Activated naive CD8-positive, alpha-beta T cell treated with anti-CD3 and anti-CD28 coated beads, Interleukin-2, amount 10 ng/mL, durations not matched to agents 7 days and 5 days (primary cell): ENCODE measurements at places on chromosomes 6 and 20. TPM values are rescaled to one million over a fixed set of nuclear protein-coding genes. Genes with fewer than 3 reads are reported as not detected.
A peak's percentile ranks its signal among the peaks of the same experiment; 100 is the strongest.

GRCh38 chr20:859751-860231, 26.3 kb downstream of the FAM110A start:
- H3K4me3 ChIP-seq = peak overlapping the region; percentile 63
- peak overlapping the region; percentile 84 for H3K27ac ChIP-seq
- no peak for DNase-seq
- H3K27me3 ChIP-seq = no peaks in the 10 kb centered on the region
- peaks cover 8% of the 10 kb centered on the region for H3K36me3 ChIP-seq

- no peak for DNase-seq
- no peak overlapping the region for H3K4me3 ChIP-seq
- no peaks in the 10 kb centered on the region for H3K27me3 ChIP-seq
- H3K27ac ChIP-seq = peak overlapping the region; percentile 65
- peaks cover 7% of the 10 kb centered on the region for H3K4me1 ChIP-seq
These were observed 212.5 kb downstream of the FOXA2 start for GRCh38 chr20:22371843-22372242.

DSP gene
- total RNA-seq = 0.11 TPM

DNA sequence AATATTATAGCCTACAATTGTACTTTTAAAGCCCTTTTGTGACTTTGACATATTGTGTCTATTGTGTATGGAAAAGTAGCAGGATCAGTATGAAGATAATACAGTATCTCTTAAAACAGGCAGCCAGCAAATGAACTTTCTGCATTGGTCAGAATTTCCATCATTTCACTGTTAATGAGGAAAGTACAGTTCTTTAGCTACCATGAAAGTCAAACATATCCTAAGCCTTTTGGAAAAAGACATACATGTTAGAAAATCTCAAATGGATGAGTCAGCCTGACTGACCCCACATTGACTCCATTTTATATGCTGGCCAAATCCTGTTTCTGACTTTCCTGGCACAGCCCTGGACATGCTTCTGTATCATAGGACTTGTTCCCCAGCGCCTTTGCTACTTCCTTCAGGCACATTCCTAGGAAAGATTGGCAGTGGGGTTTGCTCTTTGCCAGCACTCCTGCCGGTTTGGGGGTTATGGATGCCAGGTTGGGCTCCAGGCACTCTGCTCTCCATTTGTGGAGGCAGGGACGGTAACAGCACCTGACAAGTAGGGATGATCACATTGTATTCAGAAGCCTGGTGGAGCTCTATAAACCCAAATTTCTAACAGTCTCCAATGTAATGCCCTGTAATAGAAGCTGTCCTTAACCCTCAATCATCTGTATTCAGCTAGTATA, 43.7 kb downstream of the TOP1 start:
- peaks cover 64% of the 10 kb centered on the region for H3K4me1 ChIP-seq
- DNase-seq = no peak
- peak overlapping the region; percentile 15 for H3K4me3 ChIP-seq
- no peak overlapping the region for H3K27ac ChIP-seq
- peaks cover 30% of the 10 kb centered on the region for H3K36me3 ChIP-seq
- H3K27me3 ChIP-seq = no peaks in the 10 kb centered on the region

DNA sequence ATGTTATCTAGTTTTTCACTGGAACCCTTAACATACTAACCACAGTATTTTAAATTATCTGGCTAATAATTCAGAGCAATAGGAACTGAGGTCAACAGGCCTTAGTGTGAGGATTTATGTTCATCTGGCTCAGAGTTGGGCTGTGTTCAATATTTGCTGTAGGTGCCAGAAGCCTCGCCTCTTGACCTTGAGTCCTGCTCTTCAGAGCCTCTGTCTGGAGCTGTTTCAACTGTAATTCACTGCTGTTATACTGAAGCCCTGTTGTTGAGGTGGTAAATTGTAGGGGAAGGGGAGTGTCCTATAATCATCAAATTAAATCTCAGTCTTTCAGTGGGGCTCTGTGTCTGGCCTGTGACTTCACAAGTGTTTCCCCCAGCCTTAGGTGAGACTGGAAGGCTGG, 184.4 kb downstream of the CDH26 start:
- H3K27ac ChIP-seq = no peak overlapping the region
- H3K36me3 ChIP-seq = no peaks in the 10 kb centered on the region
- H3K4me3 ChIP-seq = no peak overlapping the region
- H3K4me1 ChIP-seq = peaks cover 9% of the 10 kb centered on the region
- H3K27me3 ChIP-seq = peaks cover 6% of the 10 kb centered on the region

LPIN3 gene
- 2.5 TPM for total RNA-seq

- H3K36me3 ChIP-seq = no peaks in the 10 kb centered on the region
- H3K27me3 ChIP-seq = peaks cover 5% of the 10 kb centered on the region
These were observed 57.8 kb upstream of the ARID1B start for GRCh38 chr6:156719395-156719719.

GRCh38 chr20:54179946-54180345, 6.2 kb upstream of the CYP24A1 start:
- DNase-seq = no peak
- H3K27me3 ChIP-seq = peaks cover 47% of the 10 kb centered on the region
- H3K4me3 ChIP-seq = no peak overlapping the region
- H3K36me3 ChIP-seq = no peaks in the 10 kb centered on the region
- no peak overlapping the region for H3K27ac ChIP-seq

- H3K27ac ChIP-seq = peak overlapping the region; percentile 67
- H3K4me1 ChIP-seq = peaks cover 48% of the 10 kb centered on the region
- no peak overlapping the region for H3K4me3 ChIP-seq
- H3K27me3 ChIP-seq = peaks cover 1% of the 10 kb centered on the region
- DNase-seq = no peak
These were observed 107.9 kb upstream of the CLDN20 start for GRCh38 chr6:155155787-155156447.

DNA sequence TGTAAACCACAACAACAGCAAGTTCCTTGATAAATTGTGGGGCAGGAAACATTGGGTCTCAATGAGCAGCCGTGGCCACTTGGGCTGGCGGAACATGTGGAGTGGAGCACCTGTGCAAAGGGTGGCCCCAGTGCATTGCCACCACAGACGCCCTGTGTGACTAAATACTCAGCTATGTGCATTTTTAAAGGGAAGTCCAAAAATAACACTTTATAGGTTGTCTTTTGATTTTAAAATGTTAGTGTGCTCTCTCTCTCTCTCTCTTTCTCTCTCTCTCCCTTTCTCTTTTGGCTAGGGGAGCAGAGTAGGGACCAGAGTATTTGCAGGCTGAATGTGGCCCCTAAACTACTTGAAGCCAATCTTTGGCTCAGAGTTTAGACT, 236.3 kb downstream of the BCAS1 start:
- peaks cover 29% of the 10 kb centered on the region for H3K36me3 ChIP-seq
- peak overlapping the region; percentile 70 for H3K27ac ChIP-seq
- DNase-seq = no peak
- peak overlapping the region; percentile 80 for H3K4me3 ChIP-seq
- no peaks in the 10 kb centered on the region for H3K27me3 ChIP-seq

CNR1 gene
- total RNA-seq = not detected

DNA sequence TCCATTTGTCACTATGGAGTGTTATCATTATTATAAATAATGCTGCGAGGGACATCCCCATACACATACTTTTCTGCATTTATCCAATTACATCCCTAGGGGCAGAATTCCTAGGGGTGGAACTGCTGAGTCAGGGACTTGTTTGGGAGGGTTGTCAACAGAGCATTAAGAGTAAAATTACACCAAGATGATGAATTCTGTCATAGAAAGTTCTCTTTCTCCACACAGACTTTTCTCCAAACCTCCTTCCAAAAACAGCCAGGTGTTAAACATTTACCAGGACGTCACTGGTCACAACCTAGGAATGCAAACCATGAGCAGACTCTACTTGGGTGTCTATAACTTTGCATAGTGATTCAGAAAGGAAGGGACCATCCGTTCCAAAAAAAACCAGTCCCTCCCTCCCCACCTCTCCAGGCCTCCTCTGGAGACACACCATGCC, 95.5 kb downstream of the PRND start:
- H3K4me3 ChIP-seq = no peak overlapping the region
- H3K27me3 ChIP-seq = no peaks in the 10 kb centered on the region
- peaks cover 48% of the 10 kb centered on the region for H3K36me3 ChIP-seq
- no peak overlapping the region for H3K27ac ChIP-seq

DNA sequence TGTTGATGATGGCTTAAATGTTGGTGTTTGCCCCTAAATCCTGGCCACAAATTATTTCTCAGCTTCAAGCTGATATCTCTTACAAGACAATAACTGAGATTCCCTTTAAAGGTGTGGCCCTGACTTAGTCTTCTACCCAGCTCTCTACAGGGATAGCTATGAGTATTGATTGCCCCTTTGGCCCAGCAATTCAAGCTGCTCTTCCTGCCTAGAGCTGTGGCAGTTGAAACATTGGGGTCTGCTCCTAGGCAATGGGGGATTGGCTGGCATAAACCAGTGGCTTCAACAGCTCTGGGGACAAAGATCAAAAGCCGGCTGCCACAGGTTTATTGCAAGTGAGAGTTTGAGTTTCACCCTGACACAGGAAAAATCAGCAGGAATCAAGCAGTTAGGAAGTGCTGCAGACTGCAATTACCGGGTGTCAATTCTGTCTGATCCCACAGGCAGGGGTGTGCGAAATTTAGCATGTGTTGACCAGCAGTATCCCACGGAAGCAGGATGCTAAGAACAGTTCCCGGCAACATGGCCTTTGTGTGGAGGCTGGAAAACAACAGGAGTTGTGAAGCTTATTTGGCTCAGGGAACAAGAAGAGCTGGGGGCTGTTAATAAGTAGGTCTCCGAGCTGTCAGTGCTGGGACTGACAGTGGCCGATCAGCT, 66.2 kb upstream of the IYD start:
- H3K27ac ChIP-seq = no peak overlapping the region
- DNase-seq = no peak
- peaks cover 1% of the 10 kb centered on the region for H3K4me1 ChIP-seq
- no peaks in the 10 kb centered on the region for H3K36me3 ChIP-seq
- H3K4me3 ChIP-seq = no peak overlapping the region

GRCh38 chr6:82362878-82363427, 664 bp upstream of the TPBG start:
- no peak overlapping the region for H3K4me3 ChIP-seq
- H3K27me3 ChIP-seq = peaks cover 55% of the 10 kb centered on the region
- no peaks in the 10 kb centered on the region for H3K36me3 ChIP-seq
- peaks cover 6% of the 10 kb centered on the region for H3K4me1 ChIP-seq
- no peak overlapping the region for H3K27ac ChIP-seq
- no peak for DNase-seq

IMPG1 gene
- total RNA-seq = not detected

PTPRT gene
- not detected for total RNA-seq

DNA sequence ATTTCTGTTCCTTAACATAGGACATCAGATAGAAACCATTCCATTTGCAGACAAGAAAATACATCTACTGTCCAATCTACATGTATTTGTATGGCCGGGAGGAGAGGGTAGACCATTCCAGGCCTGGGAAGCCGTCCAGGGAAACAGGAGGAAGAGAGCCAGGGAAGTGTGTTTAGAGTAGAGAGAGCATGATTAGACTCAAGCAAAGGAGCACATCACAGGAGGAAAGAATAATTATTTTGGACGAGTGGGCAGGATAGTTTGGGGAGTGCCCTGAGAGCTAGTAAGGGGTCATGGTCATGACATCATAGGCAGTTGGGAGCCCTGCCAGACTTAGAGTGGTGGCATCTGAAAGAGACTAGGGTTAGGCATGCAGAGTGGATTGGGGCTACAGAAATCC, 250.0 kb downstream of the HIVEP2 start:
- DNase-seq = no peak
- H3K4me1 ChIP-seq = peaks cover 9% of the 10 kb centered on the region
- H3K36me3 ChIP-seq = no peaks in the 10 kb centered on the region
- H3K4me3 ChIP-seq = no peak overlapping the region
- H3K27ac ChIP-seq = peak overlapping the region; percentile 15

DNA sequence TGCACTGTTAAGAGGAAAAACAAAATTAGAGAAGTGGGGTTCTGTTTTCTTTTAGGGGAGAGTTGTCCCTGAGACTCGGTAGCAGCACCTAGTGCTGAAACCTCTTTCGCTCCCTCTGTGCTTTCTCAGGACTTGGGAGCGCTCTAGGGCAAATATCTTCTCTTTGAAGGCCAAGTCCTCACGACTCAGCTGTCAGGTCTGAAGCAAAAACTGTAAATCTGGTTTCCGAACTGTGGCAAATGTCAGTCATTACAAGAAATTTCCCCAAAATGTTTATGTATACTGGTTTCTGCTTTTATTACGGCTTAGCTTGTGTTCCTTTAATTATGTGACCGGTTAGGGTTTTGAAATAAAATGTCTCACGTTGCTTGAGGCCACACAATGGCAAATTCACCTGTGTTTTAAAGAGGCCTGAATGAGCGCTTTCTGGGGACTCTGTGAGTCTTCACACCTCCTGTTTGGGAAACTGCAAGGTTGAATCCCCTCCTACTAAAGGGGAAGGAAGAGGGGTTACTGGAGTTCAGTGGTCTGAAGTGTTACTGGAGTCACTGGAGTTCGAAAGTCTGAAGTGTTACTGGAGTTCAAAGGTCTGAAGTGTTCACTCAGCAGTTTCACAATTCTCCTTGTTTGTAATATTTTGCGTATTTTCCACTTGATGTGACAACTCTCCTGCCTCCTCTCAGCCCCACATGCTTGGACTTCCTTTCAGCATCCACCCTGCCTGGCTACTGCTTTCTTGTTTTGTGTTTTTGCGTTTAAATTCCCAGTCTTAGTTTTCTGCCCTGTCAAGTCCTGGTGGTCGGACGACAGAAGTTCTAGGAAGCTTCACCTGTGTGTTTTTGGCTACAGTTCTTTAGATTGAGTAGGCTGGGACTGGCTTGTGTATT, 1.6 kb downstream of the SMPDL3A start:
- DNase-seq = no peak
- peaks cover 68% of the 10 kb centered on the region for H3K27me3 ChIP-seq
- H3K4me1 ChIP-seq = peaks cover 11% of the 10 kb centered on the region
- no peak overlapping the region for H3K27ac ChIP-seq
- H3K36me3 ChIP-seq = peaks cover 2% of the 10 kb centered on the region
